SK-N-SH treated with all-trans-retinoic acid at 6 μM for 48 hours (cell line): ENCODE measurements at places on chromosomes 7 and 10.

GRCh38 chr10:29409241-29410054 is 120.6 kb downstream of the LYZL1 start:
- ATAC-seq, result peak; percentile 98

DNA sequence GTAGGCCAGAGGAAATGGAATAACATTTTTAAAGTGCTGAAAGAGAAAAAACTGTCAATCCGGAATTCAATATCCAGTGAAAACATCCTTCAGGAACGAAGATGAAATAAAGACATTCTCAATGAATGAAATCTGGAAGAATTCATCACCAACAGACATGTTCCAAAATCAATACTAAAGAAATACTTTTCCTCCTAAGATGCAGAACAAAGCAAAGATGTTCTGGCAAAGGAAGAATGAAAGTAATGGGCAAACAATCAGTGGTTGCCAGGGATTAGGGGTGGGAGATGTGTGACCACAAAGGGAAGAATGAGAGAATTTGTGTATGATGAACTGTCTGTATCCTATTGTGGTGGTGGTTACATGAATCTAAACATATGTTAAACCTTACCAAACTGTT is 52.8 kb upstream of the EEPD1 start:
- ATAC-seq, result peak; percentile 30; the same call in 1 of the 3 replicates

- no peak for ATAC-seq
Observed at GRCh38 chr10:34775044-34775637, 40.0 kb downstream of the PARD3 start.

- no peak for ATAC-seq
Observed at GRCh38 chr10:43417950-43418768, 9.2 kb upstream of the HNRNPF start.

DNA sequence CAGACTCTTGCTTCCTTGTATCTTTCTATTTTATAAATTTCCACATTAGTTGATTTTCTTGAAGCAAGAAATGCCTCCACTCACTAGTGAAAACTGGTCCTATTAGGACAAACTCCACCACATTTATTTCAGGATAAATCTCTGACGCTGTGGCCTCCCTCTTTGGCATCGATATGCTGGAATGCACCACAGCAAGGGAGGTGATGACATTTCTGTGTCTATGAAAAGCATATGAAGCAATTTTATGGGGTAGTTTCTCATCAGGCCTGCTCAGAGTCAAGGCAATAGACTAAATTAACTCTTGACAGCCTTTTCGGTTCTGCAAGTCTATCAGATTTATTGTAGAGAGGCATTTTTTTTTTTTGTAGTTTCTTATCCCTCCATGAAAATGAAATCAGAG is 304.4 kb downstream of the ZEB1 start:
- ATAC-seq, result no peak

DNA sequence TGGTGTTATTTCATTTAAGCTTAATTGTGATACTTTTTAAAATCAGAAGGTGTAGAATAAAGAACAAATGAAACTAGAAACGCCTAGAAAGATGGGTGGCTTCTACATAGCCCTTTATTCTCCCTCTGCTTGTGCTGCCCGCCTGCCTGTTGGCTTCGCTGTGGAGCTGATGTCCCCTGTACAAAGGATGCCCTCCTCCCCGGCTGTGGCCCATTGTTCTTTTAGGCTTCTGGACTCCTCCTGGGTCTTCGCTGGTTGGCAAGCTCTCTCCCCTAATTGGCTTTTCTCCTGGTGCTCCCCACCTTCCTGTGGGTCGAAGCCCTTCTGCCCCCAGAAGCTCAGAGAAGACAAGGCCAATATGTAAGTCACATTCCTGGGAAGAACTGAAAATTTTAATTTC is 98.2 kb downstream of the FANK1 start:
- ATAC-seq, result no peak

DNA sequence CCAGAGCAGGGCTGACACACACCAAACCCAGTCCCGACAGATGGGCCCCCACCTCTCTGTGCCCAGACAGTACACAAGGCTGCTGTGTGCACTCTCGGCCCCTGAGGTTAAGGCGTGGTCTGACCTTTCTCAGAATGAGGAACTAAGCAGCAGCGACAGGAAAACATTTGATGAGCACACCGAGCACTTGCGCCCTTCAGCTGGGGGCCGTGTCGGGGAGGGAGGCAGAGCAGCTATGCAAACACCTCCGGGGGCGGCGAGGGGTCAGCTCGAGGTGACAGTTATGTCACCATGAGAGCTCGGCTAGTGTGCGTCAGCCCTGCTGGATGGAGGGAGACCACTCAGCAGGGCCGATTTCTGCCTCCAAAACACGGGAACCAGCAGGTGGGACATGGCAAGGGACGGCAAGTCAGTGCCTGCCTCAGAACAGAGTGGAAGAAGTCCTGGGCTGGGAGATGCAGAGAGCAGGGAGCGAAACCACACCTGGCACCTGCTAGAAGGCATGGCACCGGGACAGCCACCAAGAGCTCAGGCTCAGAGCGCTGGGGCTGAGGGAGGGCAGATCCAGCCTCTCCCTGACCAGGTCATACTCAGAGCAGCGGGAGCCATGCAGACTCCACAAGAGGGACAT is 57.4 kb downstream of the CHST15 start:
- ATAC-seq, result no peak

DNA sequence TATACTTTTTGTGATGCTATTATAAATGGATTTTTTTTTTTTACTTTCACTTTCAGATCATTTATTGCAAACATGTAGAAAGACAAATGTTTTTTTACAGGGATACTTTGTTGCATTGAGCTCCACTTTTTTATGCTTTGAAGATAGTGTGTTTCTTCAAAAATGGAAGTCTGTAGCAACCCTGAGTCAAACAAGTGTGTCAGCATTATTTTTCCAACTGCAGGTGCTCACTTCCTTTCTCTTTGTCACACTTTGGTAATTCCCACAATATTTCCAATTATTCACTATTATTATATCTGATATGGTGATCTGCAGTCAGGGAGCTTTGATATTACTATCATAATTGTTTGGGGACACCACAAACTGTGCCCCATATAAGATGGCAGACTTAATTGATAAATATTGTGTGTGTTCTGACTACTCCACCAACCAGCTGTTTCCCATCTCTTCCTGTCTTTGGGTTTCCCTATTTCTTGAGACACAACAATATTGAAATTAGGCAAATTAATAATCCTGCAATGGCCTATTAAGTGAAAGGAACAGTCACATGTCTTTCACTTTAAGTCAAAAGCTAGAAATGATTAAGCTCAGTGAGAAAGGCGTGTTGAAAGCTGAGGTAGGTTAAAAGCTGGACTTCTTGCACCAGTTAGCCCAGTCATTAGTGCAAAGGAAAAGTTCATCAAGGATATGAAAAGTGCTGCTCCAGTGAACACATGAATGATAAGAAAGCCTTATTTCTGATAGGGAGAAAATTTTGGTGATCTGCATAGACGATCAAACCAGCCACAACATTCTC is 231.3 kb upstream of the SH2B2 start:
- no peak for ATAC-seq

- no peak for ATAC-seq
Observed at GRCh38 chr10:34400075-34400474, 415.0 kb downstream of the PARD3 start.

- no peak; the same call in 2 of the 3 replicates for ATAC-seq
Observed at GRCh38 chr10:490891-491571, 198.4 kb downstream of the DIP2C start.

DNA sequence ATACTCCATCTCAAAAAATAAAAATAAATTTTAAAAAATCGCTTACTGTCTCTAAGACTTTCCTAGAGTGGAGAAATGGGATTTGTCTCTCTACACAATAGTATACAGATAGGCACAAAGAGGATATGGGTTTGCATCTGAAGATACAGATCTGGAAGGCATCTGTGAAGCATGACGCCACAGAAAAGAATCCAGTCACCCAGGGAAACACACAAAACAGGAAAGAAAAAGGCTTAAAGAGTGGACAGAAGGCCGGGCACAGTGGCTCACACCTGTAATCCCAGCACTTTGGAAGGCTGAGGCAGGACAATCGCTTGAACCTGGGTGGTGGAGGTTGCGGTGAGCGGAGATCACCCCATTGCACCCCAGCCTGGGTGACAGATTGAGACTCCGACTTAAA is 61.3 kb downstream of the SKIDA1 start:
- ATAC-seq, result peak; percentile 85

DNA sequence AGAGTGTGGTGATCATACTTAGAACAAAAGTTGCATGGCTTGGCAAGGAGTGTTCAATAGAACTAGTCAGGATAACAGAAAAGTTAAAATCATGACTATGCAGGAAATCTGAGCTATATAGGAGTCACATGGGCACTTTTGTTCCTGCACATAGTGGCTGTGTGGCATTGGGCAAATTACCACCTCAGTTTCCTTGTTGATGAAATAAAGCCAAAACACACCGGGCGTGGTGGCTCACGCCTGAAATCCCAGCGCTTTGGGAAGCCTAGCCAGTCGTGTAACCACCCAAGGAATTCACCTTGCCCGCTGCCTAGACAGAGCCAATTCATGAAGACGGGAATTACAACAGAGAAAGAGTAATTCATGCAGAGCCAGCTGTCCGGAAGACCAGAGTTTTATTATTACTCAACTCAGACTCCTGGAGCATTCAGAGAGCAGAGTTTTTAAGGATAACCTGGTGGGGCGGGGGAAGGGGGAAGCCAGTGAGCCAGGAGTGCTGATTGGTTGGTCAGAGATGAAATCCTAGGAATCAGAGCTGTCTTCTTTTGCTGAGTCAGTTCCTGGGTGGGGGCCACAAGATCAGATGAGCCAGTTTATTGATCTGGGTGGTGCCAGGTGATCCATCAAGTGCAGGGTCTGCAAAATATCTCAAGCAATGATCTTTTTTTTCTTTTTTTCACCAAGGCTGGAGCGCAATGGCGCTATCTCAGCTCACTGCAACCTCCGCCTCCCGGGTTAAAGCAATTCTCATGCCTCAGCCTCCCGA is 6.4 kb upstream of the MKRN1 start:
- ATAC-seq, result 0 out of 3 replicates have a peak, but pooled peaks have one; percentile 19

- ATAC-seq, result peak; percentile 75
Observed at GRCh38 chr7:49099587-49100326, 175.4 kb downstream of the CDC14C start.
